Right atrium auricular region (tissue), 2 donors: ENCODE measurements at places on chromosomes 1 and 21. TPM values are rescaled to one million over a fixed set of nuclear protein-coding genes. Genes with fewer than 3 reads are reported as not detected.

- DNase-seq, result no peak
These were observed 17.4 kb downstream of the AGO4 start for GRCh38 chr1:35825255-35825654.

DNA sequence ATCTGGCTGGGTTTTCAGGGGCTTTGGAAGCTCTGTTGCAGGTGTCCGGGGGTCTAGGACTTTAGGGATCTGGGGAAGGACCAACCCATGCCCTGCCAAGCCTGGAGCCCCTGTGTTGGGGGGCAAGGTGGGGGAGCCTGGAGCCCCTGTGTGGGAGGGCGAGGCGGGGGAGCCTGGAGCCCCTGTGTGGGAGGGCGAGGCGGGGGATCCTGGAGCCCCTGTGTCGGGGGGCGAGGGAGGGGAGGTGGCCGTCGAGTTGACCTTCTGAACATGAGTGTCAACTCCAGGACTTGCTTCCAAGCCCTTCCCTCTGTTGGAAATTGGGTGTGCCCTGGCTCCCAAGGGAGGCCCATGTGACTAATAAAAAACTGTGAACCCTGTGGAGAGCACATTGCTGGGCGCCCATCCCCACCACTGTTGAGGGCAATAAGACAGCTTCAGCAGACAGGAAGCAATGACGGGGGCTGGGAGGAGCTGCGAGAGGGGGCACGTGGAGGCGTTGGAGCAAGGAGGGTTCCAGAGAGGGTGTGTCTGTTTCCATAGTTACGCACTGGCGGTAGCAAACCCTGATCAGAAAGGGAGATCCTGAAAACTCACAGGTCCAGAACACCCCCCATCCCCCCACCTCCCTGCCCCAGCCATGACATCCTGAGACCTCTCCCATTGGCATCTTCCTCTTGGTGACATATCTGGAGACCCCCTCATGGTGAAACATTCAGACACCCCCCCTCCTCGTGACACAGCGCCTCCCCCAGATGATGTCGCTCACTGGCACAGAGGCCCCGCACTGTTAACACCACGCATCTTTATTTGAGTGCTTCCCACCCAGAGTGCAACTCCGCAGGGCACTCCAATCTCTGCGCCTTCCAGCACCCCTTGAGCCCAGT is 8.4 kb downstream of the MYBPH start:
- DNase-seq, result no peak

GRCh38 chr1:19044471-19044870 is 88.0 kb upstream of the IFFO2 start:
- DNase-seq, result no peak

DNA sequence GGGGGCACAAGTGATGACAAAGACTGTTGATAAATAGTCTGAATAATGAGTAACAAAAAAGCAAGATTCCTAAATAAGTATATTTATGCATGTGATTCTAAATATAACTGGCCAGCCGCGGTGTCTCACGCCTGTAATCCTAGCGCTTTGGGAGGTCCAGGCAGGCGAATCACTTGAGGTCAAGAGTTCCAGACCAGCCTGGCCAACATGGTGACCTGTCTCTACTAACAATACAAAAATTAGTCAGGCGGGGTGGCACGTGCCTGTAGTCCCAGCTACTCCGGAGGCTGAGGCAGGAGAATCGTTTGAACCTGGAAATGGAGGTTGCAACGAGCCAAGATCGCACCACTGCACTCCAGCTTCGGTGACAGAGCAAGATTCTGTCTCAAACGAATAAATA is 161.5 kb downstream of the TOMM20 start:
- no peak for DNase-seq

DNA sequence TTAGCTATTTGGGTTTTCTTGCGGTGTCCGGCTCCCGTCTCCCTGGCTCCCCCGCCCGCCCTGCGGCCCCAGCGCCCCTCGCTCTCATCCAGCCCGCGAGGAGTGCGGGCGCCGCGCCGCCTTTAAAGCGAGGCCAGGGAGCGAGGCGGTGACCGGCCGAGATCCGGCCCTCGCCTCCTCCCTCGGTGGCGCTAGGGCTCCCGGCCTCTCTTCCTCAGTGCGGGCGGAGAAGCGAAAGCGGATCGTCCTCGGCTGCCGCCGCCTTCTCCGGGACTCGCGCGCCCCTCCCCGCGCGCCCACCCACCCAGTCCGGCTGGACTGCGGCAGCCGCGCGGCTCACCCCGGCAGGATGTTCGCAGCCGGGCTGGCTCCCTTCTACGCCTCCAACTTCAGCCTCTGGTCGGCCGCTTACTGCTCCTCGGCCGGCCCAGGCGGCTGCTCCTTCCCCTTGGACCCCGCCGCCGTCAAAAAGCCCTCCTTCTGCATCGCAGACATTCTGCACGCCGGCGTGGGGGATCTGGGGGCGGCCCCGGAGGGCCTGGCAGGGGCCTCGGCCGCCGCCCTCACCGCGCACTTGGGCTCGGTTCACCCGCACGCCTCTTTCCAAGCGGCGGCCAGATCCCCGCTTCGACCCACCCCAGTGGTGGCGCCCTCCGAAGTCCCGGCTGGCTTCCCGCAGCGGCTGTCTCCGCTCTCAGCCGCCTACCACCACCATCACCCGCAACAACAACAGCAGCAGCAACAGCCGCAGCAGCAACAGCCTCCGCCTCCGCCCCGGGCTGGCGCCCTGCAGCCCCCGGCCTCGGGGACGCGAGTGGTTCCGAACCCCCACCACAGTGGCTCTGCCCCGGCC is 492 bp downstream of the HLX start:
- DNase-seq, result no peak

DNA sequence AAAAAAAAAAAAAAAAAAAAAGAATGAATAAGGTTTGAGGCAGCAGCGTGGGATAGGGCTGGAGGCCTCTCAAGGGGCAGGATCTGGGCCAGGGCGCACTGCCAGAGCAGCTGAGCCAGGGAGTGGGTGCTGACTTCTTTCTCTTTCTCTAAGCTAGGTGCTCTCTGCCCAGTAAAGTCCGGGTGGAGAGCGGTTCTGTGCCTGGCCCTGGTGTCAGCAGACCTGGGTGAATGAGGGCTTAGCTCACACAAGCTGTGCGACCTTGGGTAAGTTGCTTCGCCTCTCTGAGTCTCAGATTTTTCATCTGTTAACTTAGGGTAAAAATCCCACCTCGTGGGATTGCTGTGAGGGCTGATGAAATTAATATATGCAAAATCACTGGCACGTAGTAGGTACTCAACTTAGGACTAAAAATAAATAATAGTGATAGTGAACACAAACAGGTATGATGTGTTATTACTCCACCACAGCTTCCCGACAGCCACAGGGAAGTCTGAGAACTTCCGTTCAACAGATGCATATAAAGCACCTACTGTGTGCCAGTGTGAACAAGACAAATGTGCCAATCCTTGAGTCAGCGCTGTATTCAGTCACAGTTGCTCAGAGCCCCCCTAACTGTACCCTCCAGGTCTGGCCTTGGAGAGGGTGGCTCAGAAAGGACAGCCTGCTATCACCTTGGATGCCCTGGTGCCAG is 2.0 kb upstream of the FAM131C start:
- DNase-seq, result no peak

DNA sequence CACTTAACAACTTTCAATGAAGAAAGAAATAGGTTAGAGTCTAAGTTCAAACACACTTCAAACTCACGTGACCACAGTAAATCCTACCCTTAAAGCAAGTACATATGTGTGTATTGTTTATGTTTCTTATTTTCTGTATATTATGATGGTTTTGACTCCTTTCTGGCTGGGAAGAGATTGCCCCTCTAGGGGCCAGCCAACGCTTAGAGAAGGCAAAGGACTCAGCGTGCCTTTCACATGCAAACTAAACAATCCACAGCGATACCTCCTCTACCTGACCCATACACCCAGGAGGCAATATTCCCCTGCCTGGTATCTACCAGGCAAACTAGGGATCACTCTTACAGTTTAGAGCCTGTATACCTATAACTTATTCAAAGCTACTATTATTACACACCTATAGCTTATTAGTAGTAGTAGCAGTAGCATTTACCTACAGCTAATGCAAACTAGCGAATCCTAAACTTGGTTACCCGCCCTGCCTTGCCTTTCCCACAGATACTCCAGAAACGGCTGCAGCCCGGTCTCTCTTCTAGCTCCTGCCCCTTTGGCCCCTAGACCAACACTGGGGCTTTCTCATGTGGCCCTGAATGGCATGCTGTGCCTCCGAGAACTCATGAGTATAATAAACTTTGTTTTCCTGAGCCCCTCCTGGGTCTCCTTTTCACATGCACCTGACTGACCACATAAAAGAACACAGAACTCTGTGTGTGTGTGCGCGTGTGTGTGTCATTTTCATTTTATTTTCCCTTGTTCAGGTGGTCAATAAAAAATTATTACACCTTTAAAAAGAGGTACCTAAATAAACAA is 14.0 kb downstream of the NRIP1 start:
- DNase-seq, result no peak

DNA sequence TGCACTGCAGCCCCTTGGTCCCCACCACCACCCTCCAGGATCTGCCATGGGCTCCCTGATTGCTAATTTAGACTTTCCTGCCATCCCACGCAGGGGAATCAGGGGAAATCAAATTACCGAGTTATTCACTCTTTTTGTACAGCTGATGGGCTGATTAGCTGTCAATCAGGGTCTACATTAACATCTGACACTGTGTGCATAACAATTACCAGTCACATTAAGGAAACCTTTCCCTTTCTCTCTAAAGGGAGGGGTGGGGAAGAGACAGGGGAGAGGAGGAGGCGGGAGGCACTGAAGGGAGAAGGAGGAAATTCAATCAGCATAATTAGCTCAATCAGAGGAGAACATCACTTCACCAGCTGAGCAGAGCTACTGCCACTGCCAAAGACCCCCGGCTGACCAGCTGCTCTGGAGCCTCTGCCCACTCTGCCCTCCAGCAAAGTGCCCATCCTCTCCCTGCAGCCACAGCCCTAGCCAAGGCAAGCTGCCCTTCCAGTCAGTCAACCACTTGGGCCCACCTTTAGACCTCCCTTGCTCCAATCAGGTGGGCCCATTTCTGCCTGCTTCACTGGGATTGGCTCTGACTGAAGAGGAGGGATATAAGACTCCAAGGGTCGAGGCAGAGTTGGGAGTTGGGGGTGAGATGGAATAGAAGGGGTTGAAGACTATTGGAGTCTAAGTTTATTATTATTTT is 199.3 kb upstream of the ZC3H12A start:
- DNase-seq, result no peak

KRTAP19-1 gene
- not detected for total RNA-seq

RCAN3 gene
- total RNA-seq, result 7.5 TPM

ATP1A4 gene
- total RNA-seq, result not detected

NBPF15 gene
- 5.5 TPM for total RNA-seq
